ENCODE measurements at places on chromosomes 7 and 10. TPM values are rescaled to one million over a fixed set of nuclear protein-coding genes. Genes with fewer than 3 reads are reported as not detected.

Gene METTL27
- total RNA-seq: 4.4 TPM

Gene SEMA4G
- 2.0 TPM for total RNA-seq

Gene CNTNAP2
- 1.5 TPM for total RNA-seq

Gene MAT1A
- not detected for total RNA-seq

Gene RAB19
- 5.4 TPM for total RNA-seq

Gene LRIT1
- not detected for total RNA-seq

DNA sequence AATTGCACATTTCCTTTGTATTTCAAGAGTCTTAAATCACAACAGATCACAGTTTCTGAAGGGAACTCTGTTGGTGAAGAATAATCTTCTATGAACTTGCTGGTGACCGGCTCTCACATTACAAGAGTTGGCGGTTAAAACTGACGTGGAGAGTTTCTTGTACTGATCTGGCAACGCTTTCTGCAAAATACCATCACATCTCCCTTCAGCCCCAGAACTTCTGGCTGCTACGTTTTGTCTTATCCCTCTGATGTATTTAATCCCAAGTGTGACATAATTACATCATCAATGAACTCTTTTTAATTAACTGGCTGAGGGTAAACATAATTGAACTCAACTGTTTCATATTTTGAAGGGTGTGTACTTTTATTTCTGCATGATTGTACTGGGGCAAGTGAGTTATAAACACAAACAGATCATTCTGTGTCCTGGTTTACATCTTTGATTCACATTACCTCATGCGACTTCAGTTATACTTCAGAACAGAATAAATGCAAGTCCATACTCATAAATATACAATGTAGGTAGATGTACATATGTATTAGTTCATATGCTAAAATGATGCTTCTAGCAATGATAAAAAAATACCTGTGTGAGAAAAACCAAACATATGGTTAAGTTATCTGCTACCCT, 105.1 kb upstream of the NPVF start:
- H3K27ac ChIP-seq: no peak overlapping the region
- peaks cover 3% of the 10 kb centered on the region for H3K27me3 ChIP-seq
- no peaks in the 10 kb centered on the region for H3K36me3 ChIP-seq
- no peak overlapping the region for H3K4me3 ChIP-seq
- H3K4me1 ChIP-seq: no peaks in the 10 kb centered on the region
- no peak for DNase-seq

- no peak for DNase-seq
- H3K4me1 ChIP-seq: peaks cover 9% of the 10 kb centered on the region
- no peak overlapping the region for H3K4me3 ChIP-seq
These were observed 252.9 kb downstream of the DNAJB6 start for GRCh38 chr7:157589680-157590079.

- H3K4me1 ChIP-seq: peaks cover 10% of the 10 kb centered on the region
- H3K36me3 ChIP-seq: no peaks in the 10 kb centered on the region
- no peaks in the 10 kb centered on the region for H3K27me3 ChIP-seq
These were observed 1.7 kb downstream of the ARF5 start for GRCh38 chr7:127589896-127590295.

DNA sequence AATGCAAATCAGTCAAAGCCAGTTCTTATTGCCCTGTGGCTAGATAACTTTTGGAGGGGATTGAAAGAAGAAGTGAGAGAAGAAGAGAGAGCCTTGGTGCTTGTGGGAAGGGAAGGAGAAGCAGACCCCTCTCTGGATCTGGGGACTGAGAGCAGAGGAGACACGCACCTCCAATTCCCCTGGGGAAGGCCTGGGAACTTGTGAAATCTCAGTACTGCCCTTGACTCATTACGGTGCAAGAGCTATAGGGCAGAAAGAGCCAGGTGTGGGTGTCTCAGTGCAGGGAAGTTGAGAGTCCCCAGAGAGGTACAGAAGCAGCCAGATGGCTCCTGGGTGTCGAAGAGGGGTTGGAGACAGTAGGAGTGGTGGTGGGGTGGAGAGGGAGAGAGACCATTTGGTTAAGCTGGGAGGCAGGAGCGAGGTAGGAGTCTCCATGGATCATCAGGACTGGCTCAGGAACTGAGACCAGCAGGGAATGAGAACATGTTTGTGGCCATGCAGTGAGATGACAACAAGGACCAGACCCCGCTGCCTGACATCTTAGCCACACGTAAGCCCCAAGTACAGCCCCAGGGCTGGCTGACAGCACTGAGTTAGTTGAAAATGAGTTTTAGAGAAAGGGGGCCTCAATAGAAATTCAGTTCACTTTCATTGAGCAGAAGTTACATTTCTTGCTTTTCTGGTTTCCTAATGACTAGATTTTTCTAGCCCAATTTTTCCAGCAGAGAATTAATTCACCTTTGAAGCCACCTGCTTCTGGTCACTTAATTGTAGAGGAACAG, 238.2 kb downstream of the BUB3 start:
- H3K4me1 ChIP-seq: no peaks in the 10 kb centered on the region
- DNase-seq: no peak

DNA sequence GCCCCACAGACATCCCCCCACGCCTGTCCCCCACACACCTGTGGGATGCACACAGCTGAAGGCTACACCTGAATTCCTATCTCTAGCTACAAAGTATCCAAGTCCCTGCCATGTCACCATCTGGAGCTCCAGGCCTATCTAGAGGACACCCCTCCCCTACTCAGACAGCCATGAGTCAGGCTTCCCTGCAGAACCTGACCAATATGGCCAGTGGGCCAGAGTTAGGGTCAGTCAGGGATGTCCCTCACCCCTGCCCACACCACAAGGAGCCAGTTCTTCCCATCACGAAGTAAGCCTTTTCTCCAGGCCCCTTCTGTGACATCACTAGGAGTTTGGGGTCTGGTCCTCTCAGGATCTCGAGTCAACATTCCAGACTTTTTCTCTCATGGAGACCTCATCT, 10.6 kb upstream of the SLC18A3 start:
- H3K27ac ChIP-seq: no peak overlapping the region
- H3K27me3 ChIP-seq: peaks cover 20% of the 10 kb centered on the region
- H3K4me1 ChIP-seq: no peaks in the 10 kb centered on the region
- no peak for DNase-seq

GRCh38 chr7:16944936-16945335, 63.2 kb upstream of the AGR3 start:
- no peak overlapping the region for H3K27ac ChIP-seq
- H3K4me1 ChIP-seq: peaks cover under 1% of the 10 kb centered on the region
- DNase-seq: no peak
- H3K27me3 ChIP-seq: no peaks in the 10 kb centered on the region
- H3K36me3 ChIP-seq: peaks cover 9% of the 10 kb centered on the region

DNA sequence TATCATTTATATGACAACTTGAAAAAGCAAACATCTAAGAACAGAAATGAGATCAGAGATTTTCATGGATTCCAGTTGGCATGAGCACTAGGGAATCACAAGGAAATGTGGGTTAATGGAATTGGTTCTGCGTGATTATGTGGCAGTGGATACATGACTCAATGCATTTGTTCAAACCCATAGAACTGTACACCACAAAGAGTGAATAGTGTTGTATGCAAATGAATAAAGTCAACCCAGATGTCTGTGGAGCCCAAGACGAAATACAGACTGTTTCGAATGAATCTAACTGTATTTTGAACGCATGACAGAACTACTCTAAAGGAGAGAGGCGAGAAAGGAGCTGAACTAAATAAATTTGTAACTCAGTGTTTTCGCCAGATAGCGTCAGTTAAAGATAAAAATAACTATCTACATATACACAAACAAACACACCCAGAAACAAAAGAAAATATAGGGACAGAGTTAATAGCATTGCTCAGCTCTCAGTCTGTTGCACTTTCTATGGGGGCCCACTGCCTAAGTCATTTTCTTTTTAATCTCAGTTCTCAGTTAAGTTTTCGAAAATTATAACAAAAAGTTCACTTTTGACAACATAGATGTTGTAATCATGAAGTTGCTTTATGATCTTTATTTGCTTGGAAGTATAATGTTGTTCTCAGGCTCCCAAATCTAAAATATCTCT, 636.7 kb upstream of the SEMA3D start:
- H3K27ac ChIP-seq: no peak overlapping the region
- no peaks in the 10 kb centered on the region for H3K27me3 ChIP-seq
- H3K36me3 ChIP-seq: no peaks in the 10 kb centered on the region
- DNase-seq: no peak
- H3K4me3 ChIP-seq: no peak overlapping the region

- no peak for DNase-seq
- H3K27me3 ChIP-seq: peaks cover 3% of the 10 kb centered on the region
- H3K27ac ChIP-seq: no peak overlapping the region
- H3K4me1 ChIP-seq: peaks cover 3% of the 10 kb centered on the region
- no peaks in the 10 kb centered on the region for H3K36me3 ChIP-seq
These were observed 55.8 kb downstream of the FAM171A1 start for GRCh38 chr10:15315286-15315685.

GRCh38 chr7:66164356-66164755, 40.8 kb upstream of the TPST1 start:
- H3K4me1 ChIP-seq: no peaks in the 10 kb centered on the region
- peaks cover 11% of the 10 kb centered on the region for H3K36me3 ChIP-seq
- no peak for DNase-seq
- no peak overlapping the region for H3K4me3 ChIP-seq
- no peak overlapping the region for H3K27ac ChIP-seq

DNA sequence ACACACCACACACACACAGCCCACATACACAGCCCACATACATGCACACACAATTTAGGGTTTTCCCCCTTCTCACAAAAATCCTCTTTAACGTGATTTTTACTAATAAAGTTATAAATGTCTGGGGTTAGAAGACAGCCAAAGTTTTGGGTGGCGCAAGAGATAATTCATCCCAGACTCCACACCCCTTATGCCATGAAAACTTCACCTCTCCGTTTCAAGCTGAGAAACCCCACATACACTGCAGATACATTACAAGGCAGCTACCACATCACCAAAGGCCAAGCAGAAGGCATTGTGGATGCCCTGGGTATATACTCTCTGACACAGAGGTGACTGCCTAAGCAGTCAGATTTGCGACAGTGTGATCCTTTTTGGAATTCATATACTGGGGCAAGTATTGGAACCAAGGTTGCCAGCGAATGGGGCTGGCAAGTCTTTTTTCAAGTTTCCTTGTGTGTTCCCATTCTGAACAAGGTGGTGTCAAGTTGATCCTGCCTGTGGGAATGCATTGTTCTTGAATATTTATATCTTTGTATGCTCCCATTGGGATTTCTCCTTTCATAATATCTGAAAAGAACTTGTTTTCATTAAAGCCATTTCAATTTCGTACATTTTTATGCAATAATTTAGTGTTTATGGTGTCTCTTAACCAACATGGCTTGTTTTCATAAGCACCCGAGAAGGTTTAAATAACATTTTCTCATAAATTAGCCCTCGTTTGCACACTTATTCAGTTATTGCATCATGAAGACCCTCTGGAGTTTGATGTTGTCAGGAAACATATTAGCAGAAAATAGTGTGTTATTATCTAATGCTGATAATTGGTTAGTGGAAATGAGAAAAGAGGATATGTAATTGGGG, 130.2 kb downstream of the TCF7L2 start:
- no peaks in the 10 kb centered on the region for H3K36me3 ChIP-seq
- H3K27ac ChIP-seq: no peak overlapping the region
- no peak overlapping the region for H3K4me3 ChIP-seq

DNA sequence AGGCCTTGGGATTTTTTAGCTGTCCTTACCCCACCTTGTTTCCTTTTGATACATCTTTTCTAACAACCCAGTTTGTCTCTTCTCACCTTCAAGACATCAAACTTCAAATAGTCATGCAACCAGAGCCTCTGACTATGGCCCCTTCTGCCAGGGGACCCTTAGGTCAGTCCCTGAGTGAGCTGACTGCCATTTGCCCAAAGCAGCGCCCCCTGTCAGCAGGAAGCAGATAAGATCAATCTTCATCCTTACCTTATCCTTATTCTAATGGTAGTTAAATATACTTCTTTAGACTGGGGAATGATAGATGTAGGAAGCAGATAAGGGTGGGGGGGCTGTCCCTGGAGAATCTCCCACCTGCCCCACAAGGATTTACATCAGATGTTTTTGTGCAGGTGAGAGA, 29.8 kb upstream of the CDC14C start:
- no peaks in the 10 kb centered on the region for H3K36me3 ChIP-seq
- no peaks in the 10 kb centered on the region for H3K27me3 ChIP-seq
- DNase-seq: no peak
- no peak overlapping the region for H3K27ac ChIP-seq
- H3K4me1 ChIP-seq: no peaks in the 10 kb centered on the region

DNA sequence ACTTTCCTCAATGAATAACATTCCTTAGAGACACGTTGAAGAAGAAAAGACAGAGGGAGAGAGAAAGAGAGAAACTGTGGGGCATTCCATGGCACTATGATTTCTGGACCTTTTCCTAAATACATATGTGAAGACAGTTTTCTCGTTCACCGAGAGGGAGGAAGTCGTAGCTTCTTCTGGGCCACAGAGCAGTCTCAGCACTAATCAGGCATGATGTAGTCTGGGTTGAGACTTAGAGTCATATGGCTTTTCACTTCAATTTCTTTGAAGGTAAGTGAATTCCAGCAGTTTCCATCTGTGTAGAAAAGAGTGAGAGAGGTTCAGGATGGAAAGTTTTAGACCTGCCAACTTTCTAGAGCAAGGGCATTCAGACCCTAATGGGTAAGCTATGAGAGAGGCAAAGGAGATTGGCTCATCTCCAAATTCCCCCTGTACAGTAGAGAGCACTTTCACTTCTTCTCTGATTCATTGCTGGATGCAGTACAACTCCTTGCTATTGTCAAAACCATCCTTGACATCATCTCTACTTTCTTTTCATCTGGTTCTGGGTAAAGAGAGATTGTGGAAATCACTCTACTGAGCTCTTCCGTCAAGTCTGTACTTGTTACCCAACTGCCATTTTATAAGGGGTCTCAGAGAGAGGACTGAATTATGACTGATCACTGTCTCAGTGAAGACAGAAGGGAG, 31.5 kb upstream of the OR9A4 start:
- H3K4me1 ChIP-seq: no peaks in the 10 kb centered on the region
- no peak overlapping the region for H3K4me3 ChIP-seq
- peaks cover 11% of the 10 kb centered on the region for H3K27me3 ChIP-seq
- no peak overlapping the region for H3K27ac ChIP-seq
- no peak for DNase-seq

DNA sequence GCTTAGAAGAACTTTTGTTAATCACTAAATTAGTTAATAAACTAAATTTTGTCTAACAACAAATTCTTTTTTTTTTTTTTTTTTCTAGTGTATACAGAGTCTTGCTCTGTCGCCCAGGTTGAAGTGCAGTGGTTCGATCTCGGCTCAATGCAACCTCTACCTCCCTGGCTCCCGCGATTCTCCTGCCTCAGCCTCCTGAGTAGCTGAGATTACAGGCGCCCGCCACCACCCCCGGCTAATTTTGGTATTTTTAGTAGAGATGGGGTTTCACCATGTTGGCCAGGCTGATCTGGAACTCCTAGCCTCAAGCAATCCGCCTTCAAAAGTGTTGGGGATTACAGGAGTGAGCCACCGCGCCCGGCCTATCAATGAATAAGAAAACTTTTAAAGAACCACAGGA, 1.1 kb upstream of the IQUB start:
- H3K36me3 ChIP-seq: no peaks in the 10 kb centered on the region
- peak overlapping the region; percentile 92 for H3K27ac ChIP-seq
- DNase-seq: no peak
- peaks cover 12% of the 10 kb centered on the region for H3K27me3 ChIP-seq
- H3K4me3 ChIP-seq: peak overlapping the region; percentile 68
- H3K4me1 ChIP-seq: peaks cover 34% of the 10 kb centered on the region

All from naive thymus-derived CD8-positive, alpha-beta T cell (primary cell).